ENCODE measurements at places on chromosomes 1 and 21. TPM values are rescaled to one million over a fixed set of nuclear protein-coding genes. Genes with fewer than 3 reads are reported as not detected.

GJA4 gene
- not detected for total RNA-seq

LCE1C gene
- total RNA-seq = not detected

DNA sequence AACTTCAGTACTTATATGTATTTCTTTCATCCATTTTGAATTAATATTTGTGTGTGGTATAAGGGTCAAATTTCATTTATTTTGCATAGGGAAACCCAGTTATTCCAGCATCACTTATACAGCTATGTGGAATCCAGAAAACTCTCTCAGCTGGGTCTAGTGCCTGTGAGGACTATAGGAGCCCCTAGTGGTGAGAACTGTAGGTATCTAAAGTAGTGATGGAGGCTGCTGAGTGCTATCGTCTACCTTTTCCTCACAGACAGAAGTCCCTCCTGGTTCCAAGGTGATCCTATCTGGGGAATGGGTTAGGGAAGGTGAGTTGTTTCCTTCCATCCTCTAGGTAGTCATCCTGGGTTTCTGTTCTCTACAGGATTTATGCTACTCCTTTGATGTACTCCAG, 352.0 kb upstream of the C1orf87 start:
- DNase-seq = no peak

RXFP4 gene
- total RNA-seq = not detected

LELP1 gene
- not detected for total RNA-seq

DNA sequence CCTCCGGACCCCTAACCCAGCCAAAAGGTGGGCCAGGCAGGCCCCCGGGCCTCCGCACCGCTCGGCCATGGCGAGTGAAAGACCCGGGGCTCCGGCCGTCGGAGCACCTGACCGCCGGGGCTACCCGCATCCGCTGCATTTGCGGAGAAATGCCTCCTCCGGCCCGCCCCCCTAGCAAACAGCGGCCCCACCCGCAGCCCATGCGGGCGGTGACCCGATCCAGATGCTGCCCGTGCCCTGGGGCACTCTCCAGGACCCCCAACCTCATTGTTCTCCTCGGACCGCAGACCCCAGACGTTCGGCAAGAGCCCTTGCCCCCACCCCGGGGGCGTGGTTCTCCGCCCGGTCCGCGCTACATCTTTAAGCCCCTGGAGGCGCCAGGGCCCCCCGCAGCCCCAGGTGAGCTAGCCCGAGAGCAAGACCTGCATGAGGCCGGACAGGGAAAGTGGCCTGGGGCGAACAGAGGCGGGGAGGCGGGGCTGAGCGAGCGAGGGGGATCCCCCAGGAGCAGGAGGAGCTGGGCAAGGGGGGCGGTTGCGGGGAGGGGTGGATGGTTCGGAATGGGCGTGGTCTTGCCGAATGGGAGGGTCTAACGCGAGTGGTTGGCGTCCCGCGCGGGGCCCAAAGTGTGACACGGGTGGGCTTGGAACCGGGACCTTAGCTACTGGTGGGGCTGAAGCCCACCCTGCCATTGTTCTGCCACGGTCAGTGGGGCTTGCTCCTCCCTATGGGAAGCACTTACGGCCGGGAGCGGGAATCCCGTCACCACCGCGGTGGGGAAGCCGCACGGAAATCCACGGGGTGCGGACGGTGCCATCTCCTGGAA, 6.3 kb upstream of the CRYBG2 start:
- DNase-seq = peak; percentile 42

- DNase-seq = no peak
Measured at GRCh38 chr1:82466891-82467290, 666.2 kb downstream of the ADGRL2 start.

EDEM3 gene
- total RNA-seq = 32.8 TPM

CFAP107 gene
- total RNA-seq = not detected

AMIGO1 gene
- 5.8 TPM for total RNA-seq

ZMYND12 gene
- 0.69 TPM for total RNA-seq

DNA sequence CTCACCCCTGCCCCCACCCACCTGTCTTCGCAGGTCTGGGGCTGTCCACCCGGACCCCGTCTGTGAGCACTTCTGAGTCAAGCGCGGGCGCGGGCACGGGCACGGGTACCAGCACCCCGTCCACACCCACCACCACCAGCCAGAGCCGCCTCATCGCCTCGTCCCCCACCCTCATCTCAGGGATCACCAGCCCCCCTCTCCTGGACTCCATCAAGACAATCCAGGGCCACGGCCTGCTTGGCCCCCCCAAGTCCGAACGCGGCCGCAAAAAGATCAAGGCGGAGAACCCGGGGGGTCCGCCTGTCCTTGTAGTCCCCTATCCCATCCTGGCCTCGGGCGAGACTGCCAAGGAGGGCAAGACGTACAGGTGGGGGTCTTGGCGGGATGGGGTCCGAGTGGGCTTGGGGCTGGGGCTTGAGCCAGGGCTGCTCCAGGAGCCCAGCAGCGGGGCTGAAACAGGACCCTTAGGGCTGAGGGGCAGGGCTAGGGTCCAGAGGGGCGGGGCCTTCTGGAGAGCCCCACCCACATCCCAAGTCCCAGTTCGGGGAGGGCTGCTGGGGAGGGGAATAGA, 23.9 kb downstream of the ZNF362 start:
- no peak for DNase-seq

GRCh38 chr21:38206646-38207045, 50.1 kb upstream of the KCNJ15 start:
- no peak for DNase-seq

DNA sequence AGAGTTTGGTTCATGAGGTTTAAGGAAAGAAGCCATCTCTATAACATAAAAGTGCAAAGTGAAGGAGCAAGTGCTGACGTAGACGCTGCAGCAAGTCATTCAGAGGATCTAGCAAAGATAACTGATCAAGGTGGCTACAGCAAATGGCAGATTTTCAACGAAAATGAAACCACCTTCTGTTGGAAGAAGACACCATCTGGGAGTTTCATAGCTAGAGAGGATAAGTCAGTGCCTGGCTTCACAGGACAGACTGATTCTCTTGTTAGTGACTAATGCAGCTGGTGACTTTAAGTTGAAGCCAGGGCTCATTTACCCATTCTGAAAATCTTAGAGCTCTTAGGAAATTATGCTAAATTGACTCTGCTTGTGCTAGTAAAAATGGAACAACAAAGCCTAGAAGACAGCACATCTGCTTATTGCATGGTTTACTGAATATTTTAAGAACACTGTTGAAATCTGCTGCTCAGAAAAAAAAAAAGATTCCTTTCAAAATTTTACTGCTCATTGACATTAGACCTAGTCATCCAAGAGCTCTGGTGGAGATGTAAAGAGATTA, 10.5 kb downstream of the MAEL start:
- DNase-seq = no peak

GRCh38 chr1:92992054-92992453, 30.8 kb upstream of the DIPK1A start:
- no peak for DNase-seq

- no peak for DNase-seq
Measured at GRCh38 chr1:65435987-65436386, 15.5 kb downstream of the LEPR start.

DNA sequence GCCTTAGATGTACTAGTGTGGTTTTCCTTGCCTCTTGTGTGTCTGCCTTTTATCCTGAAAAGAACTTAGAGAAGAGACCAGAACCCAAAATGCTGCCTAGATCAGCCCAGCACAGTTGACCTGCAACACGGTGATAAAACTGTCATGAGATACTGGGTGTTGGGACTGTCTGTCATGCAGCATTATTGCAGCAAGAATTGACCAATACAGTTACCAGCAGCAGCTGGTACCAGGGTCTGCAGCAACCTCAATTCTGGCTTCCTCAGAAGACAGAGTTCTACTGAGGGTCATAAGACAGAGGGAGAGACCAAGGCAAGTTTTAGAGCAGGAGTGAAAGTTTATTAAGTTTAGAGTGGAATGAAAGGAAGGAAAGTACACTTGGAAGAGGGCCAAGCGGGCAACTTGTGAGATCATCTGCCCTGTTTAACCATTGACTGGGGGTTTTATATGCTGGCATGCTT, 182.0 kb downstream of the DYRK1A start:
- no peak for DNase-seq

DNA sequence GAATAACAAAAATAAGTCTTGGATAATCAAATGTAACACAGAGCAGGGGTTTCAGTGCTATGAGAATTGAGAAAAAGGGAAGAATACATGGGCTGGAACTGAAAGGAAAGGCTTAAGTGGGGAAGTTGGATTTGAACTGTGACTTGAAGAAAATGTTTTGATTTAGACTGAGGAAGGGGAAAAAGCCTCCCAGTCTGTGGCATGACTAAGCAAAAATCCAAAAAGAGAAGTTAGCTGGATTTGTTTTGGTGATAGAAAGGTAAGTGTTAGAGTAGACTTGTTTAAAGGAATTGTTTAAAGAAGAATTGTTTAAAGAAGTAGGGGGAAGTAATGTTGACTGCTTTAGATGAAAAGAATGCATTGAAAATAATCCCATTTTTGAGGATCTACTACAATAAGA, 46.0 kb downstream of the KCNK2 start:
- no peak for DNase-seq

DNA sequence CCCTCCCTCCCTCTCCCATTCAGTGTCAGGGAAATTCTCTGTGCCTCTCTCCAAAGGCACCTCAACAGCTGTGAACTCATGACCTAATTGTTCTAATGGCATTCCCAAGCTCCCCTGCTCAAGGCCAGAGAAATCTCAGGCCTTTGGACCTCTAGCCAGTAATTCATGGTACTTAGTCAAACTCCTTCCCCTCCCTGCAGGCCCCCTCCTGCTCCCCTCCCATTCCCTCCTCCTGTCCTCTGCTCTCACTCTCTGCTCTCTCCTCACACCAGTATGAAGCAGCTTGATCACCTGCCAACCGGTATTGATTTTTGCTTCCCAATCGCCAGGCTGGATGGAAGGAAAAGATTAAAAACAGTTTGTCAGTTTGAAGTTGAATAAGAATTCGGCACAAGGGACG, 370.5 kb upstream of the PBX1 start:
- DNase-seq = no peak

DNA sequence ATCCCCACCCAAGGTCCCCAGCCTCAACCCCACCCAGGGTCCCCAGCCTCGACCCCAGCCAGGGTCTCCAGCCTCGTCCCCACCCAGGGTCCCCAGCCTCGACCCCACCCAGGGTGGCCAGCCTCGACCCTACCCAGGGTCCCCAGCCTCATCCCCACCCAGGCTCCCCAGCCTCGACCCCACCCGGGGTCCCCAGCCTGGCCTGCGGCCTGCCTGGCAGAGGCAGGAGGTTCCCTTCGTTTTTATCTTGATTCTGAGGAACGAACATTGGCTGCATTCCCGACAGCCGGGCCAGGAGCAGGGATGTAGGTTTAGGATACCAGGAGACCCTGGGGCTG, 3.4 kb upstream of the PDE9A start:
- DNase-seq = no peak

- DNase-seq = no peak
Measured at GRCh38 chr1:234467821-234468220, 11.2 kb downstream of the TARBP1 start.

DNA sequence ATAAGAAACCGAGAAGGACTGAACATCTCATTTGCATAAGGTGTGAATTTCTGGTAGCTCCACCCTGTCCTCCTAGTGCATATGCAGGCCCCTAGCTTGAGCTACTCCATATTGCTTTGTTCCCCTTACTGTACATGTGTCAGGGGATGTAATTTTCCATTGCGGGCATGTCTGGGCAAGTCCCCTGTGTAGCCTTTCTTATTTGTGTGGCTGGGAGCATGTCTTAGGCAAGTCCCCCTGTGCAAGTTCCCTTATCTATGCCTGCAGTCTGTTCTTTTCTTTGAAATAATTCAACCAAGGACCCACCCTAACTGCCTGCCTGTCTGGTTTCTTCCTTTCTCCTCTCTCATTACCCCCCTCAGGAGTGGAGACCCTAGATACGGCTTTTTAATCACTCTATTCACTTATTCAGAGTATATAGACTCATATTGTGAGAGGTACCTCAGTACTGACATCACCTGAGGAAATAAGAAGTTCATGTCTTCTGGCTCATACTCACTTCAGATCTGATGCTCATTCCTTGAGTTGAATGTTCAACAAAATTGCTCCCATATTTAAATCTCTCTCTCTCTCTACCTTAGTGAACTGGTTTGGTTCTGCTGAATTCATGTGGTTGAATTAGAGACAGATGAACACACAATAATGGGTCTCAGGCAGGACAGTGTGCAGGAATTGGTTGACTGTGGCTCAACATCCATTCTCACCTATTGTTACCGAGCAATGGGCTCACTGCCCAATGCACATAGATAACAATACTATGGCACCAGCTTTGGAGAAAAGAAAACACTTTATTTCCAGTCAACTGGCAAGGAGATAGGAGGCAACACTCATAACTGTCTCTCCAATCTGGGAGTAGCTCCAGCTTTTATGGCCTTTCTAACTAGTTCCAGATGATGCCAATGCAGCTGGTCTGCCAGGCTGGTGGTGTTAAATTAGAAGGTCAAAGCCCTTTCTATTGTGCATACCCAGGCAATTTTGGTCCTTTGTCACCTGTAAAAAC, 27.9 kb upstream of the NPL start:
- DNase-seq = no peak

DNA sequence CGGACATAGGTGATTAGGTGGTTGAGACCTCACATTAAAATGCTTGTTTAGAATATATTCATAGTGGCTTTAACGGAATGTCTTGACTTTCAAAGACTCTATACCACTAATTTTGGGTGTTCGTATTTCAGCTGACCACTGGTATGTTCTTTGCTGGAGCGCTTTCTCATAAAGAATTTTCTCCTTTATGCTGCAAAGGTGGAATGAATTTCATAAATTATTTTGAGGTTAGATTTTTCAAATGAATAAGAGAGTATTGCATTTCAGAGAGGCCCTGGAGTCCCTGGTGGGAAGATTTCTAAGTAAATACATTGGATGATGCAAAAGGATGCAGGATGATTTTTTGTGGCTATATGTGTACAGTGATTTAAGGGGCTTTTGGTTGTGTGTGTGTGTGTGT, 55.8 kb downstream of the HUNK start:
- no peak for DNase-seq

WDR64 gene
- 0.21 TPM for total RNA-seq

- no peak for DNase-seq
Measured at GRCh38 chr21:46448108-46448507, 10.6 kb upstream of the DIP2A start.

Measured in activated CD4-positive, alpha-beta T cell treated with anti-CD3 and anti-CD28 coated beads, Interleukin-2, amount 10 ng/mL, durations not matched to agents 7 days and 5 days (primary cell).